CD8-positive, alpha-beta memory T cell (primary cell): ENCODE measurements at places on chromosomes 11 and 22. TPM values are rescaled to one million over a fixed set of nuclear protein-coding genes. Genes with fewer than 3 reads are reported as not detected.

GRCh38 chr11:15615398-15616096 lies 500.8 kb downstream of the INSC start:
- no peak overlapping the region for H3K4me3 ChIP-seq
- no peak overlapping the region for H3K27ac ChIP-seq
- no peak for DNase-seq
- no peaks in the 10 kb centered on the region for H3K36me3 ChIP-seq
- no peaks in the 10 kb centered on the region for H3K27me3 ChIP-seq

DNA sequence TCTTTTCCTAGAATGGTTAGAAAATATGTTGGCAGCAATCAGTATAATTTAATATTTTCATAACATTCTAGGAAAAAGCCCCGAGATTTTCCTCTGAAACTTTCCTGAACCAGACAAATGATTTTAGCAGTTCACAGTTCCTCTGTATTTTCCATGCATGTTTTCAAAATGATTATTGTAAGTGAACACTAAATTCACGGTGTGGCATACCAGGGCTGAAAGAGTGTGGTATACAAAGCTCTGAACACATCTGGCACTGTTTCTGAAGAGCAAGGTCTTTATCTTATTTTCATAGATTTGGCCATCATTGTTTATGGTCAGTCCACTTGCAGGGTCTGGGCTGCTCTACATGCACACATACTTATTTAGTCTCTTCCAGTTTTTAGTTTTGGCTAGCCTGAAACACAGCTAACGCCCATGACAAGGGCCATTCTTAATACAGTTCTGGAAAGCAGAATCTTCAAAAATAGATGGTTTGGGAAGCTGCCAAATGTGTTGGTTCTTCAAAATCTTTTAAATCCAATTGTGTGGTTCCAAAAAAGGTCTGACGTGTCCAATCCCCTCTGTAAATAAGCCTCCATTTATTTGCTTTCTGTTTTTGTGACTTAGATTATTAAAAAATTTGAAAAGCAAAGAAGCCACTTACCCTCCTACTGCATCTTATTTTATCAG lies 7.9 kb upstream of the GAB2 start:
- no peaks in the 10 kb centered on the region for H3K27me3 ChIP-seq
- H3K4me1 ChIP-seq: no peaks in the 10 kb centered on the region
- no peak overlapping the region for H3K27ac ChIP-seq
- no peak overlapping the region for H3K4me3 ChIP-seq
- H3K36me3 ChIP-seq: no peaks in the 10 kb centered on the region

Gene FOLH1
- total RNA-seq: not detected

DNA sequence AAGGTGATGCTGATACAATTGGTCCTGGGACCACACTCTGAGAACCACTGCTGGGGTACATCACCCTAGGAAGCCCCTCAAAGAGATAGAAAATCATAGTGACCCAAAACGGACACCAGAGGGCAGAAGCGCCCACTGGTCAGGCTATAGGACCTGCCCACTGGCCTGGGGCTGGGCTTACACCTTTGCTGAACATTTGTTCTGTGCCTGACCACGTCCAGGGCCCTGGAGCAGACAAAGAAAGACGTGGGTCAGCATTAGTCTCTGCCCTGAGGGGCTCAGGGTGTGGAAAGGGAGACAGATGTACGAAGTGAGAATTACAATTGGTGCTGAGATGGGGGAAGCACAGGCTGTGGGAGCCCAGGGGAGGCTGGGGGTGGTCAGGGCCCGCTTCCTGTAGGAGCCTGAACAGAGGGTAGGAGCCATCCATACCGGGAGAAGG lies 14.4 kb upstream of the SERPINH1 start:
- no peaks in the 10 kb centered on the region for H3K36me3 ChIP-seq
- no peak overlapping the region for H3K4me3 ChIP-seq

DNA sequence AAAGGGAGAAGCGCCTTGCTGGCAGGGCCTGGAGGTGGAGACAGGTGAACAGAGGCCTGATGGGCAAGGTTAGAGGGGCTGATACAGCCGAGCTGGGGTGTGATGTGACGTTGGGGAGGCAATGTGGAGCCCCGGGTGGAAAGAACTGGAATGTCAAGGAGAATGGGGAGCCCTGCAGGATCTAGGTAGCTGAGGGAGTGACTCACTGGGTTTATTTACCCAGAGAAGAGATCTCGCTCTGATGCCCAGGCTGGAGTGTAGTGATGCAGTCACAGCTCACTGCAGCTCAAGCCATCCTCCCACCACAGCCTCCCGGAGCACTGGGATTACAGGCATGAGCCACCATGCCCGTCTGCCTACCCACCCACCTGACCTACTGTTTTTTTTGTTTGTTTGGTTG lies 1.9 kb upstream of the CYB5R3 start:
- no peak overlapping the region for H3K4me3 ChIP-seq
- DNase-seq: no peak
- no peaks in the 10 kb centered on the region for H3K36me3 ChIP-seq

Gene MIAT
- total RNA-seq: 52.2 TPM

GRCh38 chr11:92917927-92918326 lies 51.5 kb upstream of the MTNR1B start:
- no peaks in the 10 kb centered on the region for H3K4me1 ChIP-seq
- no peak for DNase-seq
- H3K4me3 ChIP-seq: no peak overlapping the region
- no peaks in the 10 kb centered on the region for H3K27me3 ChIP-seq
- H3K27ac ChIP-seq: no peak overlapping the region

DNA sequence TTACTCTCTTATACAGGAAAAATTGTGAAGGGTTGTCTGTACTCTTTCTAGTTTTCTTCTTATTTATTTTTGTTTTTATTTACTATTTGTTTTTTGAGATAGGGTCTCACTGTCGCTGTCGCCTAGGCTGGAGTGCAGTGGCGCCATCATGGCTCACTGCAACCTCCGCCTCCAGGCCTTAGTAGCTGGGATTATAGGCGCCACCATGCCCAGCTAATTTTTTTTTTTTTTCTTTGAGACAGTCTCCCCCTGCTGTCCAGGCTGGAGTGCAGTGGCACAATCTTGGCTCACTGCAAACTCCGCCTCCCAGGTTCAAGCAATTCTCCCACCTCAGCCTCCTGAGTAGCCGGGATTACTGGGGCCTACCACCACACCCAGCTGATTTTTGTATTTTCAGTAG lies 18.4 kb downstream of the CUL5 start:
- no peak overlapping the region for H3K27ac ChIP-seq
- no peak overlapping the region for H3K4me3 ChIP-seq
- no peak for DNase-seq
- H3K27me3 ChIP-seq: no peaks in the 10 kb centered on the region

DNA sequence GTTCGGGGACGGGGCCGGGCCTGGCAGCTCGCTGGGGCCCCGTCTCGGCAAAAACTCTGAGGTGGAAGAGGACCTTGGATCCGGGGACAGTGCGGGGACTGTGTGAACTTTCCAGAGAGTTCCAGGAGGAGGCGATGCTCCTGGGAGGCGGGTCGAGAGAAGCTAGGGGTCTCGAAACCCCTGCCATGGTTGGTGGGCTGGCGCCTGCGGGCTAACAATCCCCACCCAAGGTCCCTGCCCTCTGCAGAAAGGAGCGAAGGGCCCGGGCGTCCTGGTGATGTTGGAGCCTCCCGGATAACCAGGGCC lies 4.7 kb upstream of the GRK2 start:
- H3K4me3 ChIP-seq: no peak overlapping the region
- H3K36me3 ChIP-seq: no peaks in the 10 kb centered on the region
- no peak overlapping the region for H3K27ac ChIP-seq

DNA sequence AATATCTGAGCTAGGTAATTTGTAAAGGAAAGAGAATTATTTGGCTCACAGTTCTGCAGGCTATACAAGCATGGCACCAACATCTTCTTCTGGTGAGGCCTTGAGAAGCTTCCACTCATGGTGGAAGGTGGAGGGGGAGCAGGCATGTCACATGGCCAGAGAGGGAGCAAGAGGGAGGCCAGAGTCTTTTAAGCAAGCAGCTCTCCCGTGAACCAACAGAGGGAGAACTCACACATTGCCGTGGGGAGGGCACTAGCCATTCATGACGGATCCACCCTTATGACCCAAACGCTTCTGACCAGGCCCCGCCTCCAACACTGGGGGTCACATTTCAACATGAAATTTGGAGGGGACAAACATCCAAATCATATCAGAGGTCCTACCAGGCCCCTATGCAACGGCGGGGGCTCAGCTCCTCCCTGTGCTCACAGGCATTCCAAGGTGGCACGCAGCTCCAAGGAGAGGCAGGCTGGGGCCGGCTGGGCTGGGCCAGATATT lies 4.6 kb downstream of the C11orf96 start:
- H3K36me3 ChIP-seq: no peaks in the 10 kb centered on the region
- H3K27ac ChIP-seq: no peak overlapping the region
- H3K4me1 ChIP-seq: peaks cover 8% of the 10 kb centered on the region
- H3K27me3 ChIP-seq: peaks cover 24% of the 10 kb centered on the region
- H3K4me3 ChIP-seq: no peak overlapping the region
- no peak for DNase-seq

- no peaks in the 10 kb centered on the region for H3K27me3 ChIP-seq
- H3K27ac ChIP-seq: no peak overlapping the region
- H3K4me3 ChIP-seq: no peak overlapping the region
- H3K36me3 ChIP-seq: no peaks in the 10 kb centered on the region
- peaks cover 5% of the 10 kb centered on the region for H3K4me1 ChIP-seq
- DNase-seq: no peak
Measured at GRCh38 chr11:10876158-10876557, 18.3 kb upstream of the ZBED5 start.

Gene LMO1
- total RNA-seq: not detected

- no peak overlapping the region for H3K27ac ChIP-seq
- no peaks in the 10 kb centered on the region for H3K36me3 ChIP-seq
- DNase-seq: peak; percentile 24
- H3K4me1 ChIP-seq: peaks cover 44% of the 10 kb centered on the region
- H3K27me3 ChIP-seq: no peaks in the 10 kb centered on the region
Measured at GRCh38 chr22:26648528-26649388, 8.6 kb upstream of the MIAT start.

Gene SEC14L6
- total RNA-seq: not detected

Gene HBE1
- total RNA-seq: not detected

DNA sequence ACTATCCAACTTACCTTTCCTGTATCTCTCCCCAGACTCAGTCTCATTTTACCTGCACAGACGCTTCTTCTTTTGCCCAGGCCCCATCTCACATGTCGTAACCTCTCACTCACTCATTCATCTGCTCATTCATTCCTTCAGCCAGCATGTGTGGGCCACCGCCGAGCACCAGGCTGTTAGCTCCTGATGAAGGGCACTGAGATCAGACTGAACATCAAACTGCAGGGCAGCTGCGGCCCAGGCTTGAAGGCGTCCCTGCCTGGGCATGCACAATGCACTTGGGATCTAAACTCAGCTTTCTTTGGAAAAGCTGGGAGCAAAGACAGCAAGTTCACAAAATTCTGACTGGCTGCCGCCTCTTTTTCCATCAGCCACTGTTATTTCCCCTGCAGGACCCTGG lies 1456.3 kb downstream of the BRD1 start:
- H3K27ac ChIP-seq: no peak overlapping the region
- H3K36me3 ChIP-seq: no peaks in the 10 kb centered on the region
- H3K4me1 ChIP-seq: no peaks in the 10 kb centered on the region
- DNase-seq: no peak
- H3K4me3 ChIP-seq: no peak overlapping the region
- H3K27me3 ChIP-seq: no peaks in the 10 kb centered on the region

DNA sequence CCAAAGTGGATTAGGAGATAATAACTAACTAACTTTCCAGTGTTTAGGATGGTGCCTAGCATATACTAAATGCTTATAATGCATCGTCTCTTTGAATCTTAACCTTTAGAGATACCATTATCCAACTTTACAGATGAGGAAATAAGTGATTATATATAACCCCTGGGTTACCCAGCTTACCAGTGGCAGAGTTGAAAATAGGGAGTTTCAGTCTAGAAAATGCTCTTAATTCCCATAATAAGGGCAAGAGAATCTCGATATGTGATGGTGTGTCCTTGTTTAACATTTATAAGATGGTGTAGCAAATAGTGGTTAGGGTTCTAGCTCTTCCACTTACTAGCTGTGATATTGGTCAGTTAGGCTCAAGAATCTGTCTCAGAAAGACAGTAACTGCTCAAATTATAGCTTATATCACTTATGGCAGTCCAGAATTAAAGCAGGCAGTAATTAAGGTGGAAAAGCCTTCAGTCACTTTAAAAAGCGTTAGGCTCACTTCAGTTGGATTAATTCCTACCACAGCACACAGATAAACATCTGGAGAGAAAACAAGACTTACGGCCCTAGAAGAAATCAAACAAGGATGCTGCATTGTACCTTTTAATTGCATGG lies 6.3 kb downstream of the XBP1 start:
- no peak for DNase-seq
- peaks cover 67% of the 10 kb centered on the region for H3K4me1 ChIP-seq
- peaks cover 35% of the 10 kb centered on the region for H3K36me3 ChIP-seq
- H3K27ac ChIP-seq: no peak overlapping the region

DNA sequence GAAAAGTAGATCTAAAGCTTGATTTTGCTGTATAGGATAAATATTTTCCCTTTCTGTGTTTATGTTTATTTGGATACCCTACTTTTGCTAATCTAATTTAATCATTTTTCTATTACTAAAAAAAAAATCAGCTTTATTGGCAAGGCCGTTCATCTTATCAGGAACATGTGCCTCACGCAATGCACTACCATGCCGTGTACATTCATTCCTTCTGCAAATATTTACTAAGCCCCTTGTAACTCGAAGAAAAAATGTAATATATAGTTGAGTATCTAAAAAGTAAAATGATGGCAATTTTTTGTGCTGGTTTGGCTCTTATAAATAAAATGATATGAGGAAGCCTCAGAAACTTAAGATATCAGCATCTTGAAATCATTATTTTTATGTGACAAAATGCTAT lies 8.9 kb downstream of the UVRAG start:
- H3K27me3 ChIP-seq: no peaks in the 10 kb centered on the region
- H3K36me3 ChIP-seq: peaks cover 5% of the 10 kb centered on the region
- no peak overlapping the region for H3K4me3 ChIP-seq
- H3K4me1 ChIP-seq: peaks cover 8% of the 10 kb centered on the region

Gene SEPTIN3
- 0.33 TPM for total RNA-seq
